Left ventricle myocardium inferior (tissue), 1 donor: ENCODE measurements at places on chromosomes 3 and 15.

DNA sequence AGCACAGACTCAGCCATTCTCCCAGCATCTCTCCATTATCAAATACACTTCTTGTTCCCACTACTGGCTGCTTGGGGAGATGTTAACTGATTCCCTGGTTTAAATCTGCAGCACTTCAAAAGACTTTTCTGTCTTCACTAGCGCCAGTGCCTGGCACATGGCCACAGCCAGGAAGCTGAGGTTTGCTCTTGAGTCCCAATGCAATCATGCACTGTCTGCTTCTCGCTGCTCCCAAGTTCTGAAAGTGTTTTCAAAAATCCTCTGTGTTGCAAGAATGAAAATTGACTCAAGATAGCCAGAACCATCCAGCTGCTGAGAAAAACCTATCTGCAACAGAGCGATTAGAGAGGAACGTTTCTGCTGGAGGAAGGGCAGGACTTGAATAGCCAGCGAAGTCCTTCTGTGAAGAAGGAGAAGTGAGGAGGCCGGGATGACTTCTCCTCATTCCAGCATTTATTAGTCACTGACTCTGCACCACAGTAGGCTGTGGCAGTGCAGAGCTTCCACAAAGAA lies 358.4 kb upstream of the NR2F2 start:
- no peak for DNase-seq

- DNase-seq: no peak
Observed at GRCh38 chr3:24197809-24198208, 252.7 kb downstream of the NR1D2 start.

DNA sequence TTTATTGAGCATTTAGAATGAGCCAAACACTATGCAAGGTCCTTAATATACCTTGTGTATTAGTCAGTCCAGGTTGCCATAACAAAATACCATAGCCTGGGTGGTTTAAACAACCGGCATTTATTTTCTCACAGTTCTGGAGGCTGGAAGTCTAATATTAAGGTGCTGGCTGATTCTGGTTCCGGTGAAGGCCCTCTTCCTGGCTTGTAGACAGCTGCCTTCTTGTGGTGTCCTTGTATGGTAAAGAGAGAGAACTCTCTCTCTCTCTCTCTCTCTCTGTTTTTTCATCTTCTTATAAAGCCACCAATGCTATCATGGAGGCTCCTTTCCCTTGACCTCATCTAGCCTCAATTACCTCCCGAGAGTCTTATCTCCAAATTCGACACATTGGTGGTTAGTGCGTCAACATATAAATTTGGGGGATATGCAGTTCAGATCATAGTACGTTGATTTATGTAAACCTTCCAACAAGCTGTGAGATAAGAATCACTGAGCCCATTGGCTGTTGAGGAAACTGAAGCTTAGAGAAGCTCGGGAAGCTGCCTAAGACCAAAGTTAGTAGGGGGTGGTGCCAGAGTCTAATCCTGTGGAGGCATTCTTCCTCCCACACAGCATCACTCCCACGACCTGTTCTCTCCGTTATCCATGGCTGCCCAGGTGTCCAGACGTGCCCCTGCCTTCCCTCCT lies 298.0 kb upstream of the PROK2 start:
- DNase-seq: no peak

DNA sequence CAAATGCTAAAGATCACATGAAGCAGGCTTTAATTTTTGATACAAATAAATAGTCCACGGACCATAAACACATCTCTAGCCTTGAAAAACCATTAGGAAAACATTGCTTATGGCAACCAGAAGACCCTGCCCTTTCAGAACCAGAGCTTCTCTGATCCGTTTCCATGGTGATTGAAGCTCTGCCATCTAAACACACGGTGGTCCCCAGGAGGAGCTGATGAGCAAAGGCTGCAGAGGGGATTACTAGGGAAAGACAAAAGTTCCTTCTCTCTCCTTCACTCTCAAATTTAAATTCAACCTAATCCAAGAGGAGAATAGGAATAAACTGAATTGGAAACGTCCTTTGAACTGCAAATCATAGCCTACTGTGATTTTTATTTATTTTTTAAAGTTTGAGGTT lies 122.0 kb upstream of the ATP10A start:
- DNase-seq: no peak

DNA sequence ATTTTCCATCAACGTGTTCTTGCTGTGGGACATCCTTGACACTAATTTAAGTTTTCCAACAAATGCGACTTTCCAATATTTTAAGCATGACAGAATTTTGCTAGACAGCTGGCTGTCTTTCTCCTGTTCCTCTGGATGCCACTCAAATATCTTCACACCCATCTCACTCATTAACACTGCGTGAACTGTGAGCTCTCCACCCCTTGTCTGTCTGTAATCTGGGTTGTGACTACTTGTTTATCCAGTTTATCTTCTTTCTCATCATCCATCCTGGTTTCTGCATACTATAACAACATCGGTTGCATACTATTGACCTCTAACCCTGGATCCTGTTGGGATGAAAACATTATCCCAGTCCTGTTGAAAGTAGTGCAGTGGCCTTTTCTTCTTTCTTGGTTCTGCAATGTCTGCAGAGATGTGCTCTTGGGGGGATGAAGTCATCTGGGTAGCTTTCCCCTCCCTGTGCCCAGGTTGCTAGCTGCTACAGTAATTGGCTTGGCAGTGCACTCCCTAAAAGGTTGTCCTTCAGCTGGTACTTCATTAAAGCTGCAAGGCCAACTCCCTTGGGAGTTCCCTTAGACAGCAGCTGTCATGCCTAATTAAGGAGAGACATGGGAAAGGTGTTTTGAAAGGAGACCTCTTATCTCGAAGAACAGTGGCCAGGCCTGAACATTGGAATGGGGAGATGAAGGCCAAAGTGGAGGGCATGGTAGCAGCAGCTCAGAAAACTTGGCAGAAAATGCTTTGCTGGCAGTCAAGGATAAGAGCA lies 24.7 kb downstream of the KAT2B start:
- no peak for DNase-seq

GRCh38 chr3:152745646-152746045 lies 89.3 kb upstream of the P2RY1 start:
- DNase-seq: no peak
